Right renal cortex interstitium (tissue), 3 donors: ENCODE measurements at places on chromosomes 11 and 22. TPM values are rescaled to one million over a fixed set of nuclear protein-coding genes. Genes with fewer than 3 reads are reported as not detected.

Gene OR52H1
- polyA plus RNA-seq = not detected

Gene MRPL11
- polyA plus RNA-seq = 69.6 TPM

Gene CCDC87
- 0.28 TPM for polyA plus RNA-seq

Gene PACSIN3
- 33.4 TPM for polyA plus RNA-seq

Gene PDGFB
- polyA plus RNA-seq = 13.0 TPM

Gene APOBEC3C
- 11.0 TPM for polyA plus RNA-seq

Gene OR56A1
- not detected for polyA plus RNA-seq

Gene ANKK1
- polyA plus RNA-seq = 0.16 TPM

Gene LRRN4CL
- 0.95 TPM for polyA plus RNA-seq

Gene CCDC15
- polyA plus RNA-seq = 4.4 TPM

Gene KCNK4
- polyA plus RNA-seq = 0.13 TPM

Gene PLA2G3
- 0.24 TPM for polyA plus RNA-seq

Gene CDC45
- polyA plus RNA-seq = 18.1 TPM

Gene MUC6
- polyA plus RNA-seq = 17.8 TPM

Gene RABL2B
- 46.4 TPM for polyA plus RNA-seq

Gene SCGB1D2
- polyA plus RNA-seq = 2.5 TPM

Gene CRYBB3
- 0.18 TPM for polyA plus RNA-seq

Gene RAB36
- 14.5 TPM for polyA plus RNA-seq

Gene ACR
- polyA plus RNA-seq = 0.28 TPM

Gene LRRC51
- 25.3 TPM for polyA plus RNA-seq

Gene NOL12
- 17.8 TPM for polyA plus RNA-seq

Gene MS4A12
- polyA plus RNA-seq = not detected

Gene THY1
- polyA plus RNA-seq = 90.2 TPM
